ENCODE measurements at places on chromosomes 13 and 19.

DNA sequence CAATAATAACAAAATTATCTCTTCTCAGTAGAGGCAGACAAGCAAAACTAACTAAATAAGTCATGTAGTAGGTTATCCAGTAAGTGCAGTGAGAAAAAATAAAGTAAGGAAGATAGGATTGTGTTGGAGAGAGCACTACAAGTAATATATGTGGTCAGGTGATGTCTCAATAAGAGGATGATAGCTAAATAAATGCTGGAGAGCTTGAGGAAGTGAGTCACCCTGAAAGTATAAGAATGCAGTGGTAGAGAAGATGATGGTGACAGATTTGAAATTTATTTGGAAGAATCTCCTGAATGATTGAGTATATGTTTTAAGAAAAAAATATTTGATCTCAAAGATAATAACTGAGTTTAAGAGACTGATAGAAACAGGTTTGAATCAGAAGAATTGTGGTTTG is 152.2 kb upstream of the PRR20A start:
- no peak for DNase-seq

GRCh38 chr13:38888309-38888708 is 102.3 kb downstream of the STOML3 start:
- no peak for DNase-seq

- DNase-seq = no peak
Observed at GRCh38 chr13:88235441-88235840, 564.3 kb downstream of the SLITRK5 start.

DNA sequence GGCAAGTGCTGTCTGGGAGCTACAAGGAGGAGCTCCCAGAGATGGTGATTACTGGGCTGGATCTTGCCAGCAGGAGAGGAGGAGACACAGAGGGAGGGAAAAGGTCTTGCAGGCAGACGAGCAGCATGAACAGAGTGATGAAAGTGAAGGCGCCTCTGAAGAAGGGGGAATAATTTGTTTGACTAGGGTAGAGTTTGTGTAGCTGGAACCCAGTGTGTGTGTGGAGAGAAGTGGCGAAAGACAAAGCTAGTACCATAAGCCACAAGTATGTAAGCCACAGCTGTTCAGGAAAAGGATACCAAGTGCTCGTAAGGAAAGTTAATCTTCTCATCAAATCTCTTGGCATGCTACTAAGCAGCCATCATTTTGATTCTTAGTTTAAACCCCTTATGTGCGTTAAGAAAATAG is 5.4 kb downstream of the FLT1 start:
- no peak for DNase-seq

- no peak for DNase-seq
Observed at GRCh38 chr13:42312817-42313431, 41.0 kb downstream of the AKAP11 start.

GRCh38 chr13:49498206-49498605 is 2.5 kb downstream of the PHF11 start:
- no peak for DNase-seq

DNA sequence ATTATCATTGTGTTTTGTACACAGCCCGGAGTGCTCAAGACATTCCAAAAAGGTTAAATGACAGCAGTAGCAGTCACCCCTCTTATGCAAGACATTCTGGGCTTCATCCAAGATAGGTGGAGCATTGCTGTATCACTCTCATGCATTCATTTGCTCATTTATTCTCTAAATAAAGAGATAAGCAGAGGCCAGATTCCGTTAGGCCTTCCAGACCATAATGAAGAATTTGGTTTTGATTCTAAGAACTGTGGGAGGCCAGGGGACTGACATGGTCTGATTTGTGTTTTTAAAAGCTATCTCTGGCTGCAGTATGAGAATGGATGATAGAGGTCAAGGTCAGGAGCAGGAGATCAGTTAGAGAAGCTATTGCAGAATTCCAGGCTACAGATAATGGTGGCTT is 145.8 kb downstream of the KCNRG start:
- no peak for DNase-seq

DNA sequence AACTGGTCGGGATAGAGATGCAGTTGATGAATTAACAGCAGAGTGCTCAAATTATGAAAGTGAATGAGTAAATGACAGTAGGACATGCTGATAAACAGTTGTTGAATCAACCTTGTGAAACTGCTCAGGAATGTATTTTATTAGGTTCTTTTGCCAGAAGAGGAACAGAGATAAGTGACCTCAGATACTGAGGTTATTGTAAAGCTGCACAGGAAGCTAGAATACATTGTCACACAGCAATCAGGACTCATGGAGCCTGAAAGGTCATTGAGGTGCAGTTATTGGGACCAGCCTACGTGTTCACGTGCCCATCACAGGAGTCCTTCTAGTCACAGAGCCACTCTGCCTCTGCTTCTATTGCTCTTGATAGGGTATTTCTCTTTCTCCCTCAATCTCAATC is 47.5 kb upstream of the MED4 start:
- DNase-seq = no peak

DNA sequence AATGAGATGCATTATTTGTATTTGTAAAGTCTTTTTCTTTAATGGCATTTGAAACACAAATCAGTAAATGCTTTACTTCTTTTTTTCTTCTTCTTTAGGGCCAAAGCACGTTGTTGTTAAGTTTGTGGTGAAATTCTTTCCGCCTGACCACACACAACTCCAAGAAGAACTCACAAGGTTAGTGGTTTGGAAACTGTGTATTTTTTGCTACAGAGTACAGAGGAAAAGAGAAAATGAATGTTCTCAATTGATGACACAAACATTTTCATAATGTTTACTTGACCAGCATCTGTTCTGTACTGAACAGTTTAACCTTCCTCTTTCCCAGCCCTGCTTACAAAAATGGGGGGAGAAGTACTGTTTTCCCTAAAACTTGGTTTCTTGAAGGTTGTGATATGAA is 190.9 kb upstream of the RNF113B start:
- DNase-seq = no peak

- DNase-seq = peak; percentile 3
Observed at GRCh38 chr19:37817180-37817981, 38.0 kb upstream of the ZNF573 start.

DNA sequence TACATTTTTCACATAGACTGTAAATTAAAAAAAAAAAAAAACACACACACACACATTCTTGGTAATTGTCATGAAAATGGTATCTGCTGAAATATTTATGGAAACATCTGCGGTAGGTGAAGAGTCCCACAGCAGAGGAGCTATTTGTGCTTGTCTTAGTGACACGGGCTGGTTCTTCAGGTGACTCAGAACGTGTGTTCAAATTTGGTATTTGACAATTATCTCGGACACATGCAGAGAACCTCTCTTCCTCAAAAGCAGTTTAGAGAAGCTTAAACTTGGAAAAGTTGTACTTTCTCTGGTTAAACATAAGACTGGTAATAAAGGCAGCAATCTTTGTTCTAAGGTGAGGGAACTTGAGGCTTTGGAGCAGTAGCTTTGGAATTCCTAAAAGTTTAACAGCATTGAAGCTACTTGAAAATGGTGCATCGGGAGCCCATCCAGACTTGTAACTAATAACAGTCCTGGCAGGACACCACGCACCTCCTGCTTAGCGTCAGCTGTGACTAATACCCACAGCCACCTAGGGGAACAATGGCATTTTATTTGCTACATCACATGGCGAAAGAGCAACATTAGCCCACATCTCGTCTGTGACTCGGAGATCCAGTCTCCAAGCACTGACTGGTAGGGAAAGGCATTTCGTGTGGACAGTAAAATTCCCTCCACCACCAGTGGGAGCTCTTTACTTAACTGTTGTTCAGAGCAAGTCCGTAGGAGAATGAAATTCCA is 1505.1 kb upstream of the SLC10A2 start:
- DNase-seq = no peak

- DNase-seq = peak; percentile 38
Observed at GRCh38 chr19:51607077-51607476, 23.1 kb downstream of the SIGLEC5 start.

- DNase-seq = no peak
Observed at GRCh38 chr13:35992964-35993363, 138.2 kb downstream of the DCLK1 start.

DNA sequence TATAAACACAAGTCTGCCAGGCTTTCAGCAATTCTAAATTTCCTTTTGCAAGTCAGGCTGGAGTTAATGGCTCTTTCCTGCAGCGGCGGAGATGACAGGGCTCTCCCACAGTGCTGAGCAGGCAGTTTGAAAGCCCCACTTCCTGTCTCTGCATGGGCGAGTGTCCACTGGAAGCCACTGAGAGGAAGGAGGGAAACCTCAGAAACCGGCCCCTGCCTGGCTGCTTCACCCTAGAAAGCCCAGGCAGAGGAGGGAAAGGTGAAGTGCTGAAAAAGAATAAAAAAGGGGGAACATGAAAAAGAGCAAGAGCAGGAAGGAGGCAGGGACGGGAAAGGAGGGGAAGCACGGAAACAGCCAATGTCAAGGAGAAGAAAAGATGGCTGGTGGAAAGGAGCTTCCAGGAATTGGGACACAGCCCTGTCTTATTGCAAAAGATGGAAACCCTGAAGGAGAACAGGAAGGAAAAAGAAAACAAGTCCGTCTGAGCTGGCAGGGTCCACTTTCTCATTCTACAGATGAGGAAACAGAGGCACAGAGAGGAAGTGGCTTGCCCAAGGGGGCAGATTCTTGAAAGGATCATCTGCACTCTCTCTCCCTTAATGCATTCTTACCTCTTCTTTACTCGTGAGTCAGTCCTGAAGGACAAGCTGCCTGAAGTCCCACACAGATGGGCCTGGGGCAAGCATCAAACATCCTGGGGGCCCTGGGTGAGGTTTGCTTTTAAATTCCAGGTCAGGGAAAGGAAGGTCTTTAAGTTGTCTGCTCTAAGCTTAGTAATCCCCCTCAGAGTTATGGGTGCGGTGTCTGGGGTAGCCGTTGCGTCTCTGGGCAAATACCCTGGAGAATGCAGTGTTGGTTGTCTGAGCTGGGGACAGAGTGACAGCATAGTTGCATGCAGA is 38.8 kb upstream of the ALOX5AP start:
- no peak for DNase-seq

- DNase-seq = no peak
Observed at GRCh38 chr19:45090034-45090433, 2.9 kb upstream of the PPP1R37 start.

DNA sequence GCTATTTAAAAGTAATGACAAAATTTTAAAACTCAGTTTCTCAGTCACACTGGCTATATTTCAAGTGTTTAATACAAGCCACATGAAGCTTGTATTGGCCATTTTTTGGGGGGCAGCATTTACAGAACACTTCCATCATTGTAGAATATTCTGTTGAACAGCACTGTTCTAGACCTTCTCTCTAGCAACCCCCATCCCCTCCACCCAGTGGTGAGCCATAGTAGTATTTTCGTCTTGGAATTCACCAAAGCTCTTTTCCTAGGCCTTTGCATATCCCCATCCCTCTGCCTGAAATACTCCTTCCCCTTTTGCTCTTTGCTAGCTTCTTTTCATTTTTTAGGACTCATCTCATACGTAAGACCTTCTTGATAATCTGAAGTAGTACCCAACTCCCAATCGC is 99.5 kb downstream of the ZC3H13 start:
- no peak for DNase-seq

GRCh38 chr19:791567-792305 is 5.5 kb upstream of the PTBP1 start:
- no peak for DNase-seq

DNA sequence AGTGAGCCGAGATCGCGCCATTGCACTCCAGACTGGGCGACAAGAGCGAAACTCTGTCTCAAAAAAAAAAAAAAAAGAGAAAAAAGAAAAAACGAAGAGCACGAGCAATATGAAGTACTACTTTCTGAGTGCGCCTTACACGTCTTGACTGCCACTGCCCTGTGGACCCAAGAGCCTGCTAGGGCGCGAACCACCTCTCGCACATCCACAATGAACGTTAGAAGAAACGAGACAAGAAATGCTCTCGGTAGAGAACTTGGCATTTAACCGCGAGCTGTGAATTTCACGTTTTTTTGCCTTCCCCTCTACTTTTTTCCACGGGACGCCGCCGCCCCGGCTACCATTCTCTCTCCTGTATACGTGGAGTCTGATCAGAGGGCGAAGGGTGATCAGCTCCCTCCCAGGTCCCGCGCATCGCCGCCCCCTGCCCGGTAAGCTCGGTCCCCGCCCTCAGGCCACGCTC is 454 bp downstream of the TIMM44 start:
- no peak for DNase-seq

DNA sequence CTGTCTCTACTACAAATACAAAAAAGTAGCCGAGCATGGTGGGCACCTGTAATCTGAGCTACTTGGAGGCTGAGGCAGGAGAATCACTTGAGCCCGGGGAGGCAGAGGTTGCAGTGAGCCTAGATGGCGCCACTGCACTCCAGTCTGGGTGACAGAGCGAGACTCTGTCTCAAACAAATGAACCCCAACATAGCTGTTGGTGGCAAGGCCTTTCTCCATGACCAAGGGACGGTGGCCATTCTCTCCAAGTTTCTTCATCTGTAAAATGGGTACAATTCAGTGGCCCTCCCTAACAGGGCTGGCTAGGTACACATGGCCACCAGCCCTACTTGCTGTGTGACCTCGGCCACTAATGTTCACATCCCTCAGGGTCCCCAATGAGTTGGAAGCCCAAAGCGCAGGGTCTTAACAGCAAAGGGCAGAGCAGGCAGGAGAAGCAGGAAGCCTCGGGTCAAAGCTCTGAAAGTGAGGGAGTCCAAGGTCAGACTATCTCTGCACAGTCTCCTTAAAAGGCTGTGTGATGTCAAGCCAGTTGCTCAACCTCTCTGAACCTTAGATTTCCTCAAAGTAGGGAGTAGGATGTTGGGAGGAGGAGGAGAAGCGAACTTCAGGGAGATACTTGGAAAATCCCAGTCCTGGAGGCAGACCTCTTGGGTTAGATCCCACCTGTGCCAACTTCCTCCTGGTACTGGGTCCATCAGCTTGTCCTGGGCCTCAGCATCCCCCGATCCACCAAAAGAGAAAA is 2.7 kb downstream of the JUND start:
- no peak for DNase-seq

DNA sequence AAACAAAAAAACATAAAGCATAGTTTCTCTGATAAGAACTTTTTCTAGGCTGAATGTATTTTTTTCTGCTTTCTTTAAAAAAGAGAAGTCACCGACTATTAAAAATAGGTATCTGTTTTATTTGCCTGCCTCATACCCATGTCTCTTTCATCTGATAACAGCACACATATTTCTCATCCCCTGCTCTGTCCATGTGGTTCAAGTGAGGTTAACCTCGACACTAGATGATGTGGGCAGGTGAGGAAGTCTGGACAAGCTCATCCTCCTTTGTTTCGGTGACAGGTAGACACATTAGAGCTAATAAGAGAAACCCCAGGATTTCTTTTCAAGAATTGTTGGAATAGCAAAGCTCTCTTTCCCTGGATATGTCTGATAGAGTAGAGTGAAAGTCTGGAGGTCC is 222.7 kb downstream of the GPC5 start:
- DNase-seq = no peak

- no peak for DNase-seq
Observed at GRCh38 chr13:73684750-73685149, 449.5 kb downstream of the KLF12 start.

DNA sequence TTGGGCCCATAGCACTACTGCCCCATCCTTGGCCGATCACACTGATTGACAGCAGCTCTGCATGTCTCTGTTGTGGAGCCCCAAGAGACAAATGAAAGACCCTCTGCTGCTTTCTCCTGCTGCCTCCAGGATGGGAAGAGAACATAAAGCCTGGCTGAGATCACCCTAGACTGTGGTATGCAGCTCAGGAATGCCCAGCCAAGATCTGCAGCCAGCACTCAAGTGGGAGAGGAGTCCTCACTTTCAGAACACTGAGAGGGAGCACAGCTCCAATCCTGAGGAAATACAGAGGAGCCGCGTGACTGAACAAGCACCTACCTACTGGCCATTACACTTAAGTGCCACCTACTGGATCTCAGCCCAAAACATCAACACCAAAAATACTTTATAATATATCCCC is 203.0 kb downstream of the POSTN start:
- DNase-seq = no peak

All from stimulated activated CD8-positive, alpha-beta memory T cell treated with anti-CD3 and anti-CD28 coated beads, Interleukin-2, amount 100 ng/mL, for 48 hours (primary cell).